CD4-positive, alpha-beta T cell treated with Interferon gamma for 1 hour (primary cell): ENCODE measurements at places on chromosomes 12 and 14.

DNA sequence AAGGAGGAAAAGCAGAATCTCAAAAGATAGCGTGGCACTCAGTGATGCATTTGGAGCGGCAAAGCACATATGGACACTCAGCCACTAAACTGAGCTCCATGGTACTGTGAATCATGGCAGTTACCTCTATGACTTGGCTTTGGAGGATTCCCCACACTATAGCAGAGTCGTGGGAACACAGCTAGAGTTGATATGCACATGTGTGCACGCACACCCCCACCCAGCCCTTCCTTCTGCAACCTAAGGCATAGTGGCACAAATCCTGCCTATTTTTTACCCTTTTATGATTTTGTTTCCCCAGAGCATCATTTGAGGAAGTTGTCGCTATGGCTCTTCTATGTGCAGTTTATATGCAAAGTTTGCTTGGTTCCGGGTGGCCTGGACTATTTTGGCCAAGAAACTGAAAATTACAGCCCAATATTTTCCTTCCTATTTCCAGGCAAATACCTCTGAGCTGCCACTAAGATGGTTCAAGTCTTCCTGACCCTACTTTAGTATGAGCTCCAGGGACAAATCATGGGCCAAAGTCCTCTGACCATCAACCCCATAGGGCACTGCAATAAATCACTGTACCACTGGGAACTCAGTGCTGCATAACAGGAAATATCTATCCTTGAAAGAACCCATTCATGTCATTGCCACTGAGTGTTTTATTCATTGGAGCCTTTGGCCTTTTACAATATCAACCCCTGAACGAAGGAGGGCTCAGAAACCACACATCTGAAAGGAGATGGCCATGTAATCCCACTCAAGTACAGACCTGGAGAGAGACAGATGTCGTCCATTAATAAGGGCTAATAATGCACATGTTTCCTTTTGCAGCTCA lies 177.5 kb downstream of the EGLN3 start:
- no peak for DNase-seq

GRCh38 chr12:52865090-52865944 lies 16.5 kb upstream of the KRT78 start:
- DNase-seq = no peak

- no peak for DNase-seq
These were observed 25.4 kb downstream of the RALGAPA1 start for GRCh38 chr14:35783699-35784098.

DNA sequence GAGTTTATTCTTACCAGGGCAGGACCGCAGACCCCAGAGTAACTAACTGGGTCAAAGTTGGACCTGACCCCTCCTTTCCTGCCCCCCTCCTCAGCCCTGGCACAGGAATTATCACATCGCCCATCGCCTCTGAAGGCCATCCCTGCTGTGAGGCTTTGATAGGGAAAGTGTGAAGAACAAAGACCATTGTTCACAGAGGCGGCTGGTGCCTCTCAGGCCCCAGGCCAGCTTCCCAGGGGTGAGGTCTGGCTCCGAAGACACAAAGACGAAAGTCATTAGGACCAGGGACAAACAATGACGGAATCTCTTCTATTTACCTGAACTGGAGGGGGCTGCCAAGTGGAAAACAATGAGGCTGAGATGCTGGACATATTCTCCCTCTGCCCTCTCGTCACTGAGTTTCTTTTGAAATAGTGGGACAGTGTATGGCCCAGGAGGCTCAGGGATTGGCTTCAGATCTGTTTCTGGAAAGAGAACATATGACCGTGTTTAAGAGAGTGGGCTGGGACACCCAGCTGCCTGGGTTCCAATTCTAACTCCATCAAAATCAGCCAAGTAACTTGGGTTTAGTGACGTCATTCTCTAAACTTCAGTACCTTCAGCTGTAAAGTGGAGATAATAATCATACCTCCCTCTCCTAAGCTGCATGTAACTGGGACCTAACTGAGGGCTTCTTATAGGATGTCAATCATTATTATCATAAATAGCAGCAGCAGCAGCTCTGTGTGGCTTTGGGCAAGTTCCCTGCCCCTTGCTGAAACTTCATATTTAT lies 769.4 kb downstream of the MED13L start:
- no peak for DNase-seq

DNA sequence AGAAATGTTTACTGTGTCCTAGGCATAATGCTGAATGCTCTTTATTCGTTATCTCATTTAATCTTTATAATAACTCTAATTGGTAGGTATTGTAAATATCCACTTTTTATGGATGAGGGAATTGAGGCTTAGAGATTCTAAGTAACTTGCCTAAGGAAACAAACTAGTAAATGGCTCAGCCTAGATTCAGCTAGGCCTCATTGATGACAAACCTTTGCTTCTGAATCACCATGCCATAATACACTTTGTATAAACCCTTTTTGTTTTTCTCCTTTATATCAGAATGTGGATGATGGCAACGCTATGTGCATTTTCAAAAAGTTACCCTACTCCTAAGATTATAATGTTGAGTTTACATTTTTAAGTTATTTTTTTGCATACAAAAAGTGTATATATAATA lies 34.0 kb downstream of the MNAT1 start:
- DNase-seq = no peak

DNA sequence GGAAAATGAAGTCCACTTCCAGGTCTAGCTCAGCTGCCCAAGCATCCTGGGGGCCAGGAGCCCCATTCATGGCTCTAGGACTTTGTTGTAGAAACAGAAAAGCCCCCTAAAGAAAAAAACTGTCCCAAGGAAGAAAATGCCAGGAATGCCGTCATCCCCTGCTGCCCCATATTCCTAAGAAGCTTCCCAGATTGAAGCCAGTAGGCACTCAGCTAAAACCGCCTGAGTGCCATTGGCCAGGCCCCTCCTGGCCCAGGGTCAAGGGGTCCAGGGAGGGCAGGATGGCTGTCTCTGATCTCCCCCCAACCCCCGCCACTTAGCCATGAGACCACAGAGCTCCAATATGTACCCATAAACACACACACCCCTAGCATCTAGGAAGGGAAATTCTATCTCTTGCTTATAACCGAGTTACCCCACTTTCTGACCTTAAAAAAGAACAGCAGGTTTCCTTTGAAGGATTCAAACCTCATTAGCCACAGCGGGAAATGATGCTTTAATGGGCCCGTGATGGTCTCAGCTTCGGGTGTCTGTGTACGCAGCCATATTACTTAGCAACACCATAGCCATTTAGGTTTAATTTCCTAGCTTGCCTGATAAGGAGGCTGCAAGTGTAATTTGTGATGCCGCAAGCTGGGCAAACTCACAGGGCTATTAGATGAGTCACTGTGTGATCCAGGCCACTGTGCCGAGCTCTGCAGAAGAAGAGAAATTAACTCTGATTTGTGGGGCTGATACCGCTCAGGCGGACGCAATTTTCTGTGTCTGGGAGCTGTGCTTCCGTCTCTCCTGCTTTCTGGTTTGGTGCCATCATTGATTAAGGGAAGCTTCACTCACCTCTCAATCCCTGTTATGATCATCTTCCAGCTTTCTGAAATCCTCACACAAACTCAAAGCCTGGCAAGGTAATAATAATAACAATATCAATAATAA lies 84.2 kb downstream of the GCH1 start:
- no peak for DNase-seq

GRCh38 chr14:55717621-55718020 lies 137.6 kb downstream of the KTN1 start:
- DNase-seq = no peak

DNA sequence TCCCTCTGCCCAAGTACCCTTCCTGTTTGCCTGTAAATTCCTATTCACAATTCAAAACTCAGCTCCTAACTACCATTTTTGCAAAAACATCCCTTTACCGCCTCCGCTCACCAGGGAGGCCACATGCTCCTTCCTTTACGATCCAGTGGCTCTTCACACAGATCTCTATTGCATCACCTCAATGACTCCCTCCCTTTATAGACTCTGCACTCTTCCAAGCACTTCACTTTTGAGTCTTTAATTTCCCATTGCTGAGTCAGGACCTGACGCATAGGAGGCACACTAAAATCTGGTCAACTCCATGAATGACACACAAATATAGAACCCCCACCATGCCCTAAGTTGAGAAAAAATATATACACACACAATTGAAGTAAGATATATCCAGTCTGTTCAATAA lies 45.9 kb downstream of the PPP1R13B start:
- no peak for DNase-seq

DNA sequence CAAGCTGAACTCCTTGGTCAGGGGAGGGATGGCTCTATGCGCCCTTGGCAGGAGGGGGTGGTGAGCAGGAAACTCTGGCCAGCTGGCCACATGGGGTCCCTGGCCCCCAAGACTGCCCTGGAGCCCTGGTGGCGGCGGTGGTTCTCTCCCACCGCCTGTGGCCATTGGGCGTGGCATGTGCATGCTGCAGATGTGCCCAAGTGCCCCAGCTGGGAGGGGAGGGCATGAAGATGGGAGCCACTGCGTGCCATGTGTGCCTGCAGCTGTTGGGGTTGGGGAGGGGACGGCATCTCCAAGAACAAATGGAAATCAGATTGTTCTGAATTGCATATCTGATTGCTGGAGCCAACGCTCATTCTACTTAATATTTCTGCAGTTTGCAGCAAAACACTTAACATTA lies 115.7 kb upstream of the IGF1 start:
- no peak for DNase-seq

DNA sequence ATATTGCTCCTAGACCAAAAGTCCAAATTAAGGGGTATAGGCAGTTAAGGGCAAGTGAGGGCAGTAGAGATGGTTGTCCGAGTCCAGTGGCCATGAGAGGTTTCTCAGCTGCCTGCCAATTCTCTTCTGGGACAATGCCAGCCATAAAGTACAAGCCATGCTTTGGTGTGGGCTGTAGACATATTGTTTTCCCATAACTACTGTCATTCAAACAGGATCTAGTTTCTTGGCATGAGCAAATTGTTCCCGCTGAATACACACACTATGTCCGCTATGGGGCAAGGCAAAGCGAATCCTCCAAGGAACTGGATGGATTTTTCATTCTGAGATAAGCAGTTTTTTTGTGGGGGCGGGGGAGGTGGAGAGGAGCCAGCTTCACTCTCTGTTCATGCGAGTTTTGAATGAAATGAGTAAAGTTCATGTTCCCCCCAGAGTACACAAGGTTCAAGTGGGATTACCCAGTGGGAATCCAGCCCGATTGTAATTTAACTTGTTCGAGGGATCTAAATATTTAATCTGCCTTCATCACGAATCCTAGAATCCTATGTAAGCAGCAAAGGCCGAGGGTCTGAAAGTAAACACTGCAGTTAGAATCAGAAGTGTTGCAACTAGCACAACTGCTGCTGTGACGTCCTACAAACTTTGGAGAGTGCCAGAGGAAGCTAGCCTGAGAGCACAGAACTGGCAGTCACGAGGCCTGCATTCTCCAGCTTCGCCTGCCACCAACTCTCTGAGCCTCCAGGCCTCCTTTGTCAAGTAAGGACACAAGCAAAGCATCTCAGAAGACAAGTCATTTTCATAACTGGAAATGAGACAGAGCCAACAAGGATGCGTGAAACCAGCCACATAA lies 137.0 kb downstream of the CRADD start:
- no peak for DNase-seq

GRCh38 chr14:76329154-76329928 lies 46.6 kb upstream of the ESRRB start:
- no peak for DNase-seq

DNA sequence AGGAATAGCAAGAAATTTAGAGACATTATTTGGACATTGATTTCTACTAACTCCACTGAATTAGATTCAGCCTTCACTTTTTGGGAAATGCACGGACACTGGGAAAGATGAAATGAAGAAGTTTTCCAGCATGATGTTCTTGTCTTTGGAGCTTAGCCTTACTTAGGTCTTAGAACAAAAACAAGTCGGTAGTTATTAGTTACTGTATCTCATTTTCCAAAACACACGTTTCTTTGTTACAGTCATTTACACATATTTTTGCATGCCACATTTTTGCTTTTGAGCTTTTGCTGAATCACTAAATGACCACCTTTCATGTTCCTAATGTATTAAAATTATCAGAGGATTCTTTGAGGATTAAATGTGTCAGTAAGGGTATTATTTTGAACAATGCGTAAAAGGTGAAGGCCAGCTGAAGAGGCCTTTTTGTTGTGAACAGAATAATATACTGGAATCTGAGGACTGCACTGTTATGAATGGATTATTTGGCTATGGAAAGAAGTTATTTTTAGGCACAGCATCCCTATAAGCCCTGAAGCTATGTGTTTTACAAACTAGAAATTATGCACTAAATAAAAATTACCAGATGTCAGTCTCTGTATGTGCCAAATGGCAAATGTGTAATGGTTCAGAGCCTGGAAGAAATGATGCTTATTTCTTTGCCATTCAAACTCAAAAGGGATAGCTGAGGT lies 138.2 kb downstream of the SRGAP1 start:
- no peak for DNase-seq

- no peak for DNase-seq
These were observed 10.4 kb upstream of the TMEM263 start for GRCh38 chr12:106945261-106945851.

- no peak for DNase-seq
These were observed 53.5 kb downstream of the CKAP4 start for GRCh38 chr12:106194351-106194750.

- no peak for DNase-seq
These were observed 603.4 kb upstream of the FOXG1 start for GRCh38 chr14:28163233-28163632.
